CD4-positive, alpha-beta T cell treated with Interleukin-4 for 1 hour (primary cell): ENCODE measurements at places on chromosomes 4 and X.

- DNase-seq = no peak
Measured at GRCh38 chrX:106780264-106780663, 22.2 kb upstream of the TBC1D8B start.

DNA sequence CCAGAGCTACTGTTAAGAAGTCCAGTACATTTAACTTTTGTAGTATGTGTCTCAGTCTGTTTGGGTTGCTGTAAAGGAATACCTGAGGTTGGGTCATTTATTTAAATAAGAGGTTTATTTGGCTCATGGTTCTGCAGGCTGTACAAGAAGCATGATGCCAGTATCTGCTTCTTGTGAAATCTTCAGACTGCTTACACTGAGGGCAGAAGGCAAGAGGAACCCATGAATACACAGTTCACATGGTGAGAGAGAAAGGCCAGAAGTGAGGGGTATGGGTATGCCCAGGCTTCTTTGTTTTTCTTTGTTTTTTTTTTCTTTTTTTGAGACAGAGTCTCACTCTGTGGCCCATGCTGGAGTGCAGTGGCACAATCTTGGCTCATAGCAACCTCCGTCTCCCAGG is 6.0 kb upstream of the CISD2 start:
- DNase-seq = no peak

GRCh38 chrX:48573690-48574269 is 504 bp upstream of the RBM3 start:
- DNase-seq = no peak

GRCh38 chr4:70365479-70365878 is 4.9 kb downstream of the SMR3A start:
- no peak for DNase-seq

DNA sequence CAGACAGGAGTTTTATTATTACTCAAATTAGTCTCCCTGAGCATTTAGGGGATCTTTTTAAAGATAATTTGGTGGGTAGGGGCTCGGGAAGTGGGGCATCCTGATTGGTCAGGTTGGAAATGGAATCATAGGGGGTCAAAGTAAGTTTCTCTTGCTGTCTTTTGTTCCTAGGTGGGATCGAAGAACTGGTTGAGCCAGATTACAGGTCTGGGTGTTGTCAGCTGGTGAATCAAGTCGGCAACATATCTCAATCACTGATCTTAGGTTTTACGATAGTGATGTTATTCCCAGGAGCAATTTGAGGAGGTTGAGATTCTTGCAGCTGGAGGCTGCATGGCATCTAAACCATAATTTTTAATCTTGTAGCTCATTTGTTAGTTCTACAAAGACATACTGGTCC is 629.5 kb upstream of the AMOT start:
- DNase-seq = no peak

DNA sequence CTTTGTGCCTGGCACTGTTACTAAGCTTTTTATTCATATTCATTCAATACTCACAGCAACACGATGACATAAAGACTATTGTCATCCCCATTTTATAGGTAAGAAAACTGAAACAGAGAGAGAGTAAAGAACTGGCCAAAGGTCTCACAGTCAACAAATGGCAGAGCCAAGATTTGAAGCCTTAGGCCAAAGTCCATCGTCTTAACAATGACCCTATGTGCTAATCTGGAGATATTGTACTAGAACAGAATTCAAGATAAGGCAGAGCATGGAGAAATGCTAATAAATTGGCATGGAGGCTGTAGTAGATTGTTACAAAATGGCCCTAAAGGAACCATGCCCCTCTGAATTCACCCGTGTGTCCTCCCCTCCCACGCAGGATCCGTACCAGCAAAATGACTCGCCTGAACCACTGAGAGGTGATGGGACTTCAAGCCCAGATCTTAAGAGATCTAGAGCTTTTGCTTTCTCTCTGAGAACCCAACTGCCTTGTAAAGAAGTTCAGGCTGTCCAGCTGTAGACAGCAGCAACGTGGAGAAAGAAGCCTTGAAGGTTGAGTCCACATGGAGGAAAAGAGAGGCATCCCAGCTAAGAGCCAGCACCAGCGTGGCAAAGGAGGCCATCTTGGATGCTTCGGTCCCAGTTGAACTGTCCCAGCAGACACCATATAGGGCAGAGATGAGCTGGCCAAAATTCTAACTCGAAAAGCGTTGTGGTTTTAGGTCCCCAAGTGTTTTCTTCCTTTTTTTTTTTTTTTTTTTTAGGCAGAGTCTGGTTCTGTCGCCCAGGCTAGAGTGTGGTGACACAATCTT is 52.8 kb upstream of the RBM47 start:
- peak; percentile 16 for DNase-seq

- no peak for DNase-seq
Measured at GRCh38 chrX:27968878-27969277, 12.4 kb downstream of the DCAF8L1 start.

DNA sequence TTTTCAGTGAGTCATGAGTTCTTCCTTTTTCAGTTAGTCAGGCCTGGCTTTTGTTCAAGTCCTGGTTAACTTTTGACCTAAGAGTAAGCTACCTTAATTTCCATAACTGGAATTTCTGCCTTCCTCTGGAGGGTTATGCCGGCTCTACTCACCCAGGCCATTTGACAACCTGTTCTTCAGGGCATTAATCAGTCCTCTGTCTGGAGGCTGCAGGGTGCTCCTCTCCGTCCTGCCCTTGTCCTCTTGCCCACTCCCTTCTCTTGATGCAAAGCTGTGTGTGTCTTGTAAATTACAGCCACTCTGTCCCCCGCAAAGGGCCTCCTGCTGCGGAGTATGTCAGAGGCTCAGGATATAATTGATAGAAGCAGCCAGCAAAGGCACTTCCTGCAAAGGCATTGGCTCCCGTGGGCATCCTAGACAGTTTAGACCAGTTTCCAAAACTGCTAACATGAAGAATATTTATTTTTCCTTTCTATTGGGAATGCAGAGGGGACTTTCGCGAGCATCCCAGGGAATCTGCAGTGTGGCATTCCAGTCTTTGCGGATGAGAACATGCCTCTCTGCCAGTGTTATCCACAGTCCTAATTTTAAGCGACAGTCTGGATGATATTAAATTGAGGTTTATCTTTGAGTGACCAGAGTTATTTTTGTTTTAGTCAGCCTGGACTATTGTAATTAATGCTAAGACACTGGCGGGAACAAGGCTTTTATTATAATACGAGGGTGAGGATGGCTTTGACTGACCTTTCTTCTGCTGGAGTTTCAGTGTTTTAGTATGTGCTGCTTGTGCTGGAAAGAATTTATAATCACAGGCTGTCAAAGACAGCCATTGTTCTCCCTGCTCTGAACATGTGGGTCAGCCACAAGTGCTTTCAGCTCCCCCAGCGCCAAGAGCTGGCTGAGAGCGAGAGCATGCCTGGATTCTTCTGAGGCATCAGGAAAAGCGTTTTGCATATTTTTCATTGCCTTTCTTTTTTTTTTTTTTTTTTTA is 74.2 kb downstream of the LIMCH1 start:
- DNase-seq = no peak

DNA sequence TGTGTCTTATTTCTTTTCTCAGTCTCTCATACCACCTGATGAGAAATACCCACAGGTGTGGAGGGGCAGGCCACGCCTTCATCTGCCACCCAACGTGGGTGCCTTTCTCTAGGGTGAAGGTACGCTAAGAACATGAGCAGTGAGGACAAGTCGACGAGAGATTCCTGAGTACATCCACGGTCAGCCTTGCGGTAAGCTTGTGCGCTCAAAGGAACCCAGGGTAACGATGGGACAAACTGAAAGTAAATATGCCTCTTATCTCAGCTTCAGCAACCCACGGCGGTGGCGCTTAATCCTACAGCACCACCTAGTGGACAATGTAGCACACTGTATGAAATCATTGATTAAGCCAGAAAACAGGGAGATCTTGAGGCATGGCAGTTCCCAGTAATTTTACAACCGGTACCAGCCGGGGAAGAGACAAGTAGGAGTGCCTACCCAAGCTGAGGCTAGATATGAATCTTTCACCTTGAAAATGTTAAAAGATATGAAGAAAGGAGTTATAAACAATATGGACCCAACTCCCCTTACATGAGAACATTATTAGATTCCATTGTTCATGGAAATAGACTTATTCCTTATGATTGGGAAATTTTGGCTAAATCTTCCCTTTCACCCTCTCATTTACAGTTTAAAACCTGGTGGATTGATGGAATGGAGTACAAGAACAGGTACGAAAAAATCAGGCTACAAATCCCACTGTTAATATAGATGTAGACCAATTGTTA is 63.0 kb downstream of the ZNF732 start:
- peak; percentile 84 for DNase-seq

GRCh38 chr4:163284304-163284703 is 48.1 kb downstream of the NPY1R start:
- no peak for DNase-seq
